ENCODE measurements at places on chromosomes 3 and 15.

DNA sequence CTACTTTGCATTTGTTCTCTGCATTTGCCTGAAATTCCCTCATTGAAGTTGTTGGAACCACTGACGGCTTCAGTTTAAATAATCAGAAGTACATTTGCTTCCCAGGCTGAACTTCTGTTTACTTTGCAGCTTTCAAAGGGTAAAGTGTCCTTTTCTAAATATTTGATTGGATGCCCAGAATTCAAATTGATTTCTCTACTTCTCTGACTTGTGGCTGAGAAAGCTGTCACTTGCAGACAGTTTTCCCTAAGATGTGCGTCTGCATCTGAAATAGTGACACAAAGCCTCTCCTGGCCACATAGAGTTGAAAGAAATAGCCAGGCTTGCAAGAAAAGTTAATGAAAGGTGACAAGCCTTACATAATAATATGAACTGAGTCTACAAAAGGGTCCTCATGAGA, 299.6 kb downstream of the THSD4 start:
- no peaks in the 10 kb centered on the region for H3K4me1 ChIP-seq
- no peak overlapping the region for H3K4me3 ChIP-seq
- H3K36me3 ChIP-seq: no peaks in the 10 kb centered on the region
- H3K27ac ChIP-seq: no peak overlapping the region
- no peak for DNase-seq

GRCh38 chr3:35745351-35745750, 106.0 kb downstream of the ARPP21 start:
- no peak overlapping the region for H3K27ac ChIP-seq
- peaks cover 98% of the 10 kb centered on the region for H3K36me3 ChIP-seq
- no peaks in the 10 kb centered on the region for H3K27me3 ChIP-seq
- no peak overlapping the region for H3K4me3 ChIP-seq
- no peak for DNase-seq

DNA sequence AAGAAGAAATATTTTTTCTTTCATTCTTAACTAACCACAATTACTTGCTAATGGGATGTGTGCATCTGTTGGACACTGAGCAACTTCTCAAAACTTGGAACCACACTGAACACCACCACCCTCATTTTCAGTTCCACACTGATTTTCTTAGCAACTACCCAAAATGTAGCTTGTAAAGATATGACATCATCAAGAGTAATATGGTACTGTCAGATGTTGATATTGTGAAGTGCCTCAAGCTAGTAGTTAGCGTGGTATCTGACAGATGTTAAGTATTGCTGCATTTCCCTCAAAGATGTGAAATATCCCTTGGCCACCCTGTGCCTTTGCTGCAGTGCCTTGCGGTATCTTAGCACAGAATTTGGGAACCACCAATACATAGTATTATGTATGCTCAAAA, 9.3 kb downstream of the RFTN1 start:
- H3K4me3 ChIP-seq: no peak overlapping the region
- peaks cover 52% of the 10 kb centered on the region for H3K36me3 ChIP-seq
- H3K27ac ChIP-seq: no peak overlapping the region
- H3K4me1 ChIP-seq: peaks cover 13% of the 10 kb centered on the region
- no peak for DNase-seq

GRCh38 chr15:88342666-88343065, 86.1 kb upstream of the NTRK3 start:
- no peak for DNase-seq
- H3K27ac ChIP-seq: no peak overlapping the region
- H3K27me3 ChIP-seq: no peaks in the 10 kb centered on the region
- no peak overlapping the region for H3K4me3 ChIP-seq

DNA sequence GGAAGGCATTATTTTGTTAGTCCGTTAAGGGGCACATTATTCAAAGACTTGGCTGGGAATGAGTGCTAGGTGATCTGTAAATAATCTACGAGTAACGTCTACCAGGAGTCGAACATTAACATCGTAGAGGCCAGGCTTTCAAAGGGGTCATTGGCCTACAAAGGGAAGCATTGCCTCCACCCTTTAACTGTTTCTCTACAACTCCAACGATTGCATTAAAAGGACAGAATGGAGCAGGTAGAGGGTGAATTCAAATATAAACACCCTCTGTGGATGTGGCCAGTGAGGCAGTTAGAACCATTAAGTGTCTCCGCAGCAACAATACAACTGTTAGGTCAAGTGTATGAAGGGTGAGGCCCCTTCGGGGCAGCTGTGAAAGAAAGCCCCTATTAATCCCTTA, 126.0 kb upstream of the LMOD3 start:
- no peaks in the 10 kb centered on the region for H3K27me3 ChIP-seq
- H3K4me1 ChIP-seq: no peaks in the 10 kb centered on the region
- H3K4me3 ChIP-seq: no peak overlapping the region
- DNase-seq: no peak
- no peak overlapping the region for H3K27ac ChIP-seq

GRCh38 chr3:148042663-148043445, 633.7 kb downstream of the ZIC1 start:
- H3K27ac ChIP-seq: no peak overlapping the region
- no peaks in the 10 kb centered on the region for H3K36me3 ChIP-seq
- DNase-seq: no peak
- no peak overlapping the region for H3K4me3 ChIP-seq
- H3K4me1 ChIP-seq: no peaks in the 10 kb centered on the region

GRCh38 chr15:51724673-51725072, 12.8 kb downstream of the LYSMD2 start:
- 0 out of 2 replicates have a peak, but pooled peaks cover under 1% of the 10 kb centered on the region for H3K4me1 ChIP-seq
- no peaks in the 10 kb centered on the region for H3K27me3 ChIP-seq
- peaks cover 32% of the 10 kb centered on the region for H3K36me3 ChIP-seq
- no peak for DNase-seq
- no peak overlapping the region for H3K27ac ChIP-seq

- no peaks in the 10 kb centered on the region for H3K27me3 ChIP-seq
- H3K4me1 ChIP-seq: no peaks in the 10 kb centered on the region
- H3K4me3 ChIP-seq: no peak overlapping the region
- no peak for DNase-seq
- no peak overlapping the region for H3K27ac ChIP-seq
- H3K36me3 ChIP-seq: no peaks in the 10 kb centered on the region
These were observed 670.0 kb downstream of the SI start for GRCh38 chr3:164408326-164408725.

GRCh38 chr3:62462104-62462762, 88.9 kb upstream of the FEZF2 start:
- no peak overlapping the region for H3K4me3 ChIP-seq
- H3K4me1 ChIP-seq: no peaks in the 10 kb centered on the region
- H3K36me3 ChIP-seq: no peaks in the 10 kb centered on the region
- H3K27me3 ChIP-seq: peaks cover 5% of the 10 kb centered on the region
- no peak for DNase-seq

DNA sequence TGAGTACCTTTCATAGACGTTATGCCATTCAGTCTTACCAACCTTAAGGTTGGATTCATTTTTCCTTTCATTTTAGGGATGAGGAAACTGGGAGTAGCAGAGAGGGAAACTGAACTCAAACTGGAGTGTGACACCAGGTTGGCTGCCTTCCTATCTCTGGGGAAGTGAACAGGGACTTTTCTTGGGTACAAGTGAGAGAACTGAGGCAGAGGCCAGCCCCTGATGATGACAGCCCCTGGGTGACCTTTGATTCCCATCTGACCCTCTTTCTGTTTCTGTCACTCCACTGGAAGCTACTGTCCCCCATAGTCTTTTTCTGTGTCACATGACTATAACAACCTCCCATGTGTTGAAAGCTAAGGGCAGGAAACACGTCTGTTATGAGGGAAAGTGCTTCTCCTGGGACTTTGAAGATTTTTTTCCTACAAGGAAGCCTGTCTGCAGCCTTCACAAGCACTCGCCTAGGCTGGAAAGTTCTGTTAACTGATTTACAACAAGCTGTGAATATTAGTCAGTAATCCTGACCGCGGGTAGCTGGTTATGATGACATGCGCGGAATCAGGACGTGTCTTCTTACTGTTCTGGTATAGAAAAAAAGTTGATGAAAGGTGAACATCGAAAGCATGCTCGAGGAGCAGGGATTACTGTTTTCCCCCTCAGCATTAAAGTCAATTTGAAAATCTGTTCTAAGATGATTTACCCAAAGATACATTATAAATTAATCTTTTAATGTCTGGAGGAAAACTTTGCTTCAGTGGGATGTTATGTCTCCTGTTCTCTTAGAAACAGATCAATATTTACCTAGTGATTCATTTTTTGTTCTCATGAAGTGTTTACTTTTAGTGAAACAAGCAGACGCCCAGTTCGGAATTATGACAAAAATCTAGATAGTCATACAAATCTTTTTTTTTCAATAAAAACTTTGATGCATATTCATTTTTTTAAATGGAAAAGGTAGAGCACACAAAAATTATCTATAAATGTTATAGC, 31.5 kb downstream of the ABHD2 start:
- H3K27ac ChIP-seq: no peak overlapping the region
- no peaks in the 10 kb centered on the region for H3K4me1 ChIP-seq
- no peaks in the 10 kb centered on the region for H3K27me3 ChIP-seq

DNA sequence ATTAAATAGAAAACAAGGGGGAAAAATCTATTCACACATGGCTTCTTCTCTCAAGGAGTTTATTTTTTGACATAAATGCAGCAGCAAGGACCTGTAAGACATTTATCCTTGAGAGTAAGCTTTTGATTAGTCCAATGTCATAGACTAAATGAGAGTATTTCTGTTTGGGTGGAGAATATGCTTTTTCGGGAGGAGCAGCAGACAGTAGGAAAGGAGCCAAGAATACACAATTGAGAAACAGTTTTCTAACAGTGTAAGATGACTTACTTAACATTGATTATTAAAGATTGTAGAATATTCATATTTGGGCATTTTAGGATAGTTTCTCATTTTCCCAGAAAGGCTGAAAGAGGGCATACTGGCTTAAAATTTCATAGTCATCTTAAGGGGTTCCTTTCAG, 65.9 kb upstream of the PAQR5 start:
- H3K27ac ChIP-seq: no peak overlapping the region
- DNase-seq: no peak
- no peak overlapping the region for H3K4me3 ChIP-seq
- no peaks in the 10 kb centered on the region for H3K36me3 ChIP-seq

- no peak overlapping the region for H3K27ac ChIP-seq
- no peak overlapping the region for H3K4me3 ChIP-seq
- DNase-seq: no peak
These were observed 102.3 kb upstream of the PROK2 start for GRCh38 chr3:71887256-71887655.

- no peak overlapping the region for H3K27ac ChIP-seq
- no peaks in the 10 kb centered on the region for H3K27me3 ChIP-seq
- H3K4me3 ChIP-seq: no peak overlapping the region
- no peak for DNase-seq
These were observed 447.8 kb downstream of the FHIT start for GRCh38 chr3:60803216-60804173.

DNA sequence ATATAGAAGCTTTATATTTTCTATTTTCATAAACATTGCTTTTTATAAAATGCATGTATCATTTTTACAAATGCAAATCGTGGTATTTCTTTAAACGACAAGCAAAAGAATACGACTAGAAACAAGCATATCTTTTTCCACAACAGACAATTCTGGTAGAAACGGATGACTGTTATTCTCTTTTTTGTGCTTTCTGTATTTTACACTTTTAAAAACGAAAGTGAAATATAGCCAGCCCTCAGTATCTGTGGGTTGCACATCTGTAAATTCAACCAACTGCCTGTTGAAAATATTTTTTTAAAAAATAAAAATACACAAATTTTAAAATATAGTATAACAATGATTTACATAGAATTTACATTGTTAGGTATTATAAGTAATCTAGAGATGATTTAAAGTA, 61.3 kb downstream of the PRTG start:
- H3K4me1 ChIP-seq: peaks cover 12% of the 10 kb centered on the region
- no peaks in the 10 kb centered on the region for H3K36me3 ChIP-seq

DNA sequence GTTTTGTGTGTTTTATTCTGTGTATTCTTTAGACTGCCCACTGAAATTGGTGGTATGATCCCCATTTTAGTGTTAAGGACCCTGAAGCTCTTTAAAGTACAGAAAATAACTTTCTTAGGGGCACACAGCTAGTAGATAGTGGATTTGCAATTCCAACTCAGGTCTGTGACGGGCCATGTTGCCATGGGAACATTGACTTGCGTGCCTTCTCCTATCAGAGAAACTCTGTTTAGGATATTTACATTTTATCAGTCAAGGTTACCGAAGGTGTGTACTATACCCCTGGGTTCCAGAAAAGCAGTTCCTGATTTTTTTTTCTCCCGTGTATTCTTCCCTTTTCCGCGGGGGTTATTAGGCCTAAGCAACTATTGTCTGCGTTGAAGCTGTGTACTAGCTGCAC, 19.4 kb downstream of the MYZAP start:
- DNase-seq: no peak
- no peak overlapping the region for H3K4me3 ChIP-seq
- H3K36me3 ChIP-seq: no peaks in the 10 kb centered on the region
- no peaks in the 10 kb centered on the region for H3K4me1 ChIP-seq

DNA sequence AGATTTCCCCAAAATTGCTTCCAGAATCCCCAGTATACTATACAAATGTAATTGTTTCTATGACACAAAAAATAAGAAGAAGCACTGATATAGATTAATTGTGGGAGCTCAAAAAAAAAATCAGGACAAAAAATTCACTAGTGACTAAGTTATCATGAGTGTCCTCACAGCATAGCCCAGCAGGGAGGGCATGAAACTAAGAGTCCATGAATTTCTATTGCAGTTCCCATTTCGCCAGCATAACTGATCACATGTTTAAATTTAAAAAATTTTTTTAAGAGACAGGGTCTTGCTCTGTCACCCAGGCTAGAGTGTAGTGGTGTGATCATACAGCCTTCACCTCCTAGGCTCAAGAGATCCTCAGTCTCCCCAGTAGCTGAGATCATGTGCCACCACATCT, 10.6 kb downstream of the NCEH1 start:
- H3K27ac ChIP-seq: no peak overlapping the region
- H3K27me3 ChIP-seq: no peaks in the 10 kb centered on the region
- H3K4me3 ChIP-seq: no peak overlapping the region
- H3K36me3 ChIP-seq: no peaks in the 10 kb centered on the region
- no peak for DNase-seq

DNA sequence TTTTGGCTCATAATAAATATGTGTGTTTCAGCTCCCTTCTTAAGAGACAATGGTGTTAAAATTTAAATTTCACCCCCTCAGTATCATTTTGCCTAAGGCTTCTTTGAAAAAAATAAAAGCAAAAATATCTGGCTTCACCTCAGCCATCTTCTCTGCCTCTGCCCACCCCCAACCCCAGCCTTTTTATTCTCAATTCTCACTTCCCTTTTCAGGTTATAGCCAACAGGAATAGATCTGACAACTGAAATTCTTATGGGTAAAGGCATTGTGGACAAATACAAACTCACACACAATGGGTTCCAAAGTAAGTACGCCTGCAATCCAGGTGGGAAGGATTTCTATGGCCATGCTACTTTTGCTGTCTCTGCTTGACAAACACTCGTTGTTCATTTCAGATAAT, 399.0 kb upstream of the ARRDC4 start:
- DNase-seq: no peak
- no peak overlapping the region for H3K4me3 ChIP-seq
- H3K4me1 ChIP-seq: no peaks in the 10 kb centered on the region
- H3K27me3 ChIP-seq: no peaks in the 10 kb centered on the region
- no peak overlapping the region for H3K27ac ChIP-seq

GRCh38 chr3:17747174-17747889, 4.9 kb upstream of the TBC1D5 start:
- no peak overlapping the region for H3K27ac ChIP-seq
- H3K36me3 ChIP-seq: no peaks in the 10 kb centered on the region
- DNase-seq: no peak
